CD4-positive, alpha-beta T cell treated with Interleukin-4 for 1 hour (primary cell): ENCODE measurements at places on chromosomes 4 and X.

GRCh38 chrX:128975745-128976144 lies 547.5 kb downstream of the SMARCA1 start:
- no peak for DNase-seq

DNA sequence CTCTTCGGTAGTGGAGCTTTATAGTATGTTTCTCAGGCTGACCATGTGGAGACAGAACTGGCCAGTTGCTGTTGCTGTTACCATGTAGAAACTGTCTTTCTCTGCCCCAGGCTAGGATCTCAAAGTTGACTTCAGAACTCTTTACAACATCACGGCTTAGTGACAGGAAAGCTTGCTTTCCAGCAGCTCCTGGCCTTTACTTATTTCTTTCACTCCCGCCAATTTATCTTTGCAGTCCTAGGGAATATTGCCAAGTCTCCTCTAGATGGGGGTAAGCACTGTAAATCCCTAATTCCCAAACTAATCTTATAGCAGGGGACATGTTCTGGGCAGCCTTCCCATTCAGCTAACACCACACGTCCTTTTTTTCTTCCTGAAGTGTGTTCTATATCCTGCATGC lies 631.6 kb downstream of the SPRY1 start:
- DNase-seq, result no peak

GRCh38 chr4:25817059-25817681 lies 45.6 kb downstream of the SEL1L3 start:
- no peak for DNase-seq

DNA sequence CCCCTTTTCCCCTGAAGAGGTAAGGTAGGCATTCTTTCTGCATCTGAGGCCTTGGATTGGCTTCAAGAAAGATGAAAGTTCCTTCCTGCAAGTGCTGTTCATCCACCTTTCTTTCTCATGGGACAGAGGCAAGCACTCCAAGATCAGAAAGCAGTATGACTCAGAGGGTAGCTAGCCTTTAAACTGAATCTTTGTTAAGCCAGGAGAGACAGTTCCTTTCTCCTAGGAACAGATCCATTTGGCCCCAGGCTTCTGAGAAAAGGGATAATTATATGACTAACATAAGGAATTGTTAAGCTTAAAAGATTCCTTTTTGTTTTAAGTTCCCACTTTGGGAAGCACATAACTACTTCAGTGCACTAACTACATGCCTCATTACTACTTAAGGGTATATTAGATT lies 192.0 kb downstream of the PPP3CA start:
- no peak for DNase-seq

DNA sequence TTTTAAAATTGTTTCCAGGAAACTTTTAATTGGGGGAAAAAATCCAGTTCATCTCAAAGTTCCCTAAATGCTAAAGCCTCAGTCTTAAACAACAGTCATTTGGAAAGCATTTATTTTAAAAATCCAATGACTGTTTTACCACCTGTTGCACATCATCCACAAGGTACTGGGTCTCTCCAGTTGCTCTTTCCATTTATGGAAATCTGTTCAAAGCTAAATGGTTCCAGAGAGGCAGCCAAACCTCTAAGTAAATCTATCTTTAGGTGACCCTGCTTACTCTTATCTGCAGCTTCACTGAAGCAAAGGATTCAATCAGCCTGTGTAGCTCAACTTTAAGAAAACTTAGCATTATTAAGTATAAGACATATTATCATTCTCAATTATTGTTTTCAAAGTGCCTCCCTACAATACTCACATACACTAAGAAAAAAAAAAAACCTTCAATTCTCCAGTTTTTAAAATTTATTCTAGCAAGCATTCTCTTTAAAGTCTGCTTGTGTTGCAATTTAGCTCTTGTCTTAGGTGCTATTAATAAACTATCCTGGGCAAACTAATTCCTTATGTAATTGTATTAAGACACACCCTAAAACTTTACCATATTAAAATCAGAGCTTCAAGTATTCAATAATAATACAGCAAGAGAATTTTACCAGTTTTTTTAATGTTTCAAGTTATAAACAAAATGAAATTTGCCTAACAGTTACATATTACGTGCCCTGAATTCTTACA lies 60.6 kb downstream of the NOCT start:
- no peak for DNase-seq
